Ovary (tissue), 10 donors: ENCODE measurements at places on chromosomes 5 and 9. TPM values are rescaled to one million over a fixed set of nuclear protein-coding genes. Genes with fewer than 3 reads are reported as not detected.

DNA sequence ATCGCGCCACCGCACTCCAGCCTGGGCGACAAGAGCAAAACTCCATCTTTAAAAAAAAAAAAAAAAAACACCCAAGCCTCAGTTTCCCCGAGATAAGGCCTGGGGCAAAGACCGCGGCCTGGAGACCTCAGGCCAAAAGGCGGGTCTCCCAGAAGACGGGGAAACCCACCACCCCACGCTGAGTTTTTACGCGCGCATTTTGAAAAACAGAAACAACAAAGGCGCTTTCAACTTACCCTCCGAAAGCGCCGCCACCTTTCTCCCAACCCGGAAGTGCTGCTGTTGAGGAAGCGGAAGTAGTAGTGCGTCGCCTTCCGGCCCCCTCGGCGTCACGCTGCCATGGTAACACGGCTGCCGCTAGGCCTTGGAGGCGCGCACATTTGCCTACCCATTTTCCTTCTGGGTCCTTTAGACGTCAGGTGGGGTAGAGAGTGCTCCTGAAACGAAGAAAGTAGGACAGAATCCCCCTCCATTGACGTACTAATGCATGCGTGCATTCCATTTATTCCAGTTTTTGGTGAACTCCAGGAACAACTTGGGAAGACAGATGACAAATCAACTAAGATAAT is at the start of gene TTF1:
Gene TTF1 (minus strand): TSS at position 287 of the 569 bp plus-strand sequence. CDS start 4,019 bp downstream, outside the sequence.
- peaks cover 12% of the 10 kb centered on the region for H3K4me1 ChIP-seq
- peak within 1 kb of the TSS; percentile 65 for H3K4me3 ChIP-seq
- DNase-seq, result peak; percentile 93
- no peaks in the 10 kb centered on the region for H3K27me3 ChIP-seq

GRCh38 chr5:102921341-102922044 is 166.4 kb downstream of the PAM start:
- no peak overlapping the region for H3K27ac ChIP-seq
- H3K27me3 ChIP-seq, result no peaks in the 10 kb centered on the region
- H3K36me3 ChIP-seq, result no peaks in the 10 kb centered on the region
- no peak overlapping the region for H3K4me3 ChIP-seq
- no peaks in the 10 kb centered on the region for H3K4me1 ChIP-seq

BHMT2 gene
- total RNA-seq, result 3.7 TPM

CD74 gene
- 96.9 TPM for total RNA-seq

- H3K4me3 ChIP-seq, result no peak overlapping the region
- DNase-seq, result no peak
- H3K27ac ChIP-seq, result no peak overlapping the region
- H3K36me3 ChIP-seq, result no peaks in the 10 kb centered on the region
Observed at GRCh38 chr9:109555215-109555614, 57.1 kb upstream of the PTPN3 start.

FNIP1 gene
- 47.0 TPM for total RNA-seq
